ENCODE measurements at places on chromosomes 16 and 17. TPM values are rescaled to one million over a fixed set of nuclear protein-coding genes. Genes with fewer than 3 reads are reported as not detected.

- DNase-seq: peak; percentile 13
- H3K27me3 ChIP-seq: no peaks in the 10 kb centered on the region
- H3K36me3 ChIP-seq: peaks cover 20% of the 10 kb centered on the region
Observed at GRCh38 chr16:1407753-1408152, 6.8 kb downstream of the UNKL start.

DNA sequence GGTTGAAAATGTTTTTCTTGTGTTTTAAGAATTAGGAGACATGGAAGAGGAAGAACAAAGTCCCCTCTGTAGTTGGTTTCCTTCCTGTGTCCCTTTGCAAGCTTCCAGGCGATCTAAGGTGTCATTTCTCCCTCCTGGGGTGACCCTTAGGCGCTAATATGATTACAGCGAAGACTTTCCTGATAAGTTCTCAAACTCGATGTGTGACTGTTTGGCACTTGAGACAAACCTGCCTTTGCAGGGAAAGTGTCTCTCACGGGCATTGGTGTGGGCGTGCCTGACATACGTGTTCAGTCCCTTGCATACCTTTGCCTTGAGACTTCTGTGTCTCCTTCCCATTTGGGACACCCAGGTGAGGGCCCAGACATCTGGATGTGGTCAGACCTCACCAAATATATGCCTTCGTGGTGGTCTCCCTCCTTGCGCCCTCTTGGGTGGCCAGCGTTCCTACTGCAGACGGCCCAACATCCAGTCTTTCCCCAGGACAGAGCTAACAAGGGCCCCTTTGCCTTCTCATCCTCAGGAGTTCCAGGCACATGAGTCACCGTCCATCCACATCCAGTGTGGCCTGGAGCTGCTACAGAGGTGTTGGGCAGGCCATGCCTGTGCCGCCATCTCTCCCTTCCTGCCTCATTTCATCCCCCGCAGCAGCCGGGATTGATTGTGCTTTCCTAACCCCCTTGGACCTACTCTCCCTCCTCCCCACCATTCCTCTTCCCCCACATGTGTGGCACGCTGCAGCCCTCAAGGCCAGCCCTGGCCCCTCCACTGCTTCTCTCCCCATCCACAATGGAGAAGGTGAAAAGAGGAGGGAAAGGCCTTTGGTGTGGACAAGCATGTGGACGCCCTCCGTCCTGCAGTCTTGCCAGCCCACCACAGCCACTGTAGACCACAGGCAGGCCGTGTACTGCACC lies 3.1 kb upstream of the JPT2 start:
- H3K27me3 ChIP-seq: no peaks in the 10 kb centered on the region
- peak overlapping the region; percentile 26 for H3K27ac ChIP-seq
- peak; percentile 79 for DNase-seq
- peaks cover 57% of the 10 kb centered on the region for H3K36me3 ChIP-seq

DNA sequence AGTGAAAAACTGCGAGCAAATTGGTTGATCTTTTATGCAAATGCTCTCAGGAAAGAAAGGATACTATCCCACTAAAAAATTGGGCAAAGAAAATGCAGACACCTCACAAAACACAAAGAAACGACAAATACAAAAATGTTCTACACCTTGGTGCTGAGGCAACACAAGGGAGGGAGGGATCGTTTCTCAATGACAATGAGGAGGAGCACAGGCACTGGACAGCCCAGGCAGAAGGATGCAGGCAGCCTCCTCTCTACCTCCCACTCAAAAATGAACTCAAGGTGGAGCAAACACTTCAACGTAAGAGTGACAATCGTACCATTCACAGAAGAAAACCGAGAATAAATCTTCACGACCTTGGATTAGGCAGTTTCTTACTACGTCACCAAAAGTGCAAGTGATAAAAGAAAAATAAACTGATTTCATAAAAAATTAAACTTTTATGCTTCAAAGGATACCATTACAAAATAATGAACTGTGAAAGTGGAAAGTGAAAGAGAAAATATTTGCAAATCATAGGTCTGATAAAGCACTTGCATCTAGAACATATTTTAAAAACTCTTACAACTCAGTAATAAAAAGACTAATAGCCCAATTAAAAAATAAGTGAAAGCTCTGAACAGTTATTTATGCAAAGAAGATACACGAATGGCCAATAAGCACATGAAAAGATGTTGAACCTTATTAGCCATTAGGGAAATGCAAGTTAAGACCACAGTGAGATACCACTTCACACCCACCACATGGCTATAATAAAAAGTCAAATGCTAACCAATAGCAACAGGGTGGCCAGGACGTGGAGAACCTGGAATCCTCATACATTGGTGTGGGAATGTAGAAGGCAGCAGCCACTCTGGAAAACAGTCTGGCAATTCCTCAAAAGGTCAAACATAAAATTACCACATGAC lies 80.8 kb upstream of the TRAP1 start:
- H3K4me1 ChIP-seq: peaks cover 3% of the 10 kb centered on the region
- no peak for DNase-seq
- no peak overlapping the region for H3K27ac ChIP-seq

GRCh38 chr16:2205104-2205966 lies at the start of gene MLST8:
Gene MLST8, plus strand, starts transcription at chr16:2205454. Its CDS starts 632 bp downstream, at chr16:2206086.
- peak; percentile 80 for DNase-seq
- peaks cover 6% of the 10 kb centered on the region for H3K27me3 ChIP-seq

GRCh38 chr17:48550502-48551213 lies 5.7 kb upstream of the HOXB2 start:
- peaks cover 43% of the 10 kb centered on the region for H3K4me1 ChIP-seq
- DNase-seq: peak; percentile 40

DNA sequence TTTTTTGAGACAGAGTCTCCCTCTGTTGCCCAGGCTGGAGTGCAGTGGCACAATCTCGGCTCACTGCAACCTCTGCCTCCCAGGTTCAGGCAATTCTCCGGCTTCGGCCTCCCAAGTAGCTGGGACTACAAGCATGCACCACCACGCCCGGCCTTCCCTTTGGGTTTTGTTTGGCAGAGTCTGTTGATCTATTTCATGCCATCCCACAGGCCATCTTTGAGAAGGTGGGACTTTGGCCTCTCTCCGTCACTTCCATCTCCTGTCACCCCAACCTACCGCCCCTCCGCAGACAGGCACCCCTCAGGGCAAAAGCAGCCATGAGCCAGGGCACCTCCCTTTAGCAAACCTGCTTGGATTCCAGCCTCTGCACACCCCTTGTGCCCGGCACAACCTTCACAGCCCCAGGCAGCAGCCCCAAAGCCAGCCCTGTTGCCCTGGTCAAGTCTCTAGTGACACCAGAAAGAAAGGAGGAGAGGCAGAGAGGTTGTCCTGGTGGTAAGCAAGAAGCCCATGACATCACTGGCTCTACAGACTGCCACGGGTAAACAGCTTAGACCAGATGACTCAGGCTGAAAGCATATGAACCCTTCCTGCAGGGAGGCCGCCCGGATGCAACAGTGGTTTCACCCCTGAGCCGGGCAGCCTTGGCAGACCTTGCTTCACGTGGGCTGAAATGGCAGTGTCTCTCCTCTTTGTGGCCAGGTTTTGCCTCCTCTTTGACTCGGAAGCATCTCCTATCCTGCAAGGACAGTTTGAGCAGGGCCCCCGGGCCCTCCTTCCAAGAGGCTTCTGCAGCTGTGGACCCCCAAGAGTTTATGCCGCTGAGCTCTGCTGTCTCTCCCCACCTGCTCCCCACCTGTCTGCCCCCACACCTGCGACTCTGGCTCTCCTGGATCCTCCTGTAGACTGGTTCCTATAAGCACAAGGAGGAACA lies 8.1 kb upstream of the TIMP2 start:
- peak; percentile 99 for DNase-seq
- H3K27ac ChIP-seq: peak overlapping the region; percentile 95
- H3K4me3 ChIP-seq: peak overlapping the region; percentile 6
- no peaks in the 10 kb centered on the region for H3K27me3 ChIP-seq

DNA sequence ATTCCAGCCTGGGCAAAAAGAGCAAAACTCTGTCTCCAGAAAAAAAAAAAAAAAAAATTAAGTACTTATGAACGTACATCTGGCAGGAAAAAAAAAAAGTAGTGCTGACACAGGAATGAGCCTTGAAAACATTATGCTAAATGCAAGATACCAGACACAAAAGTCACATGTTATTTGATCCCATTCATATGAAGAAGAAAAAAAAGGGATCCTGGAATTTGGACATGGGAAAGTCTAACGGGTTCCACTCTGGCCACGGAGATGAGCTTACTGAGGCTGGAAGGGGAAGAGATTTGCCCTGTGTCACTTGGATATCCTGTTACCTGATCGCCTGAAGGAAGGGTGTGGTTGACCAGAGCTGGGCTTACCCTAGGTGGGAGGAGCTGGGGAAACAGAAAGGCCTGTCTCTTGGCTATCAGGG lies 251.9 kb downstream of the PARN start:
- H3K4me1 ChIP-seq: peaks cover 6% of the 10 kb centered on the region
- peak; percentile 92 for DNase-seq
- no peaks in the 10 kb centered on the region for H3K27me3 ChIP-seq
- no peaks in the 10 kb centered on the region for H3K36me3 ChIP-seq

- H3K27ac ChIP-seq: peak overlapping the region; percentile 25
- H3K4me3 ChIP-seq: peak overlapping the region; percentile 13
- peaks cover 6% of the 10 kb centered on the region for H3K4me1 ChIP-seq
- H3K27me3 ChIP-seq: no peaks in the 10 kb centered on the region
- DNase-seq: peak; percentile 89
- H3K36me3 ChIP-seq: no peaks in the 10 kb centered on the region
Observed at GRCh38 chr16:80682421-80683070, 121.9 kb downstream of the CDYL2 start.

DNA sequence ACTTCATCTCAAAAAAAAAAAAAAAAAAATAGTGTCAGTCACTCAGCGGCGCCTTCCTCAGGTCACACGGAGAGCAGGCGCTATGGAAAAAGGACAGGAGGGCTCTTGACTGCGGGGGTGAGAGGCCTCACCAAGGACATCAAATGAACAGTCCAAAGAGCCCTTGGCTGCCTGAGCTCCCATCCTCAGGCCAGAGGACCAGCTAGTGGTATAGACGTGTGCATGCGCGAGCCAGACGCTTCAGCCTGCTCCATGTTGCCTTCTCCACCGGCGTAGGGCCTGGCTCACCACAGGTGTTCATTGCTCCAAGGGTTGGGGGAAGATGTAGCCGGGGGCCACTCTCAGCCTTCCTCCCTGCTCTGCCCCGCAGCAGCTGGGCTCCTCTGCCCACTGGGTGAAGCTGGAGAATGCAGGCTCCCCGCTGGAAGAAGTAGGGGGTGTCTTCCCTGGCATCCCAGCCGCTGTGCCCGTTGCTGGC lies 65.8 kb upstream of the PLCG2 start:
- no peak overlapping the region for H3K4me3 ChIP-seq
- no peak for DNase-seq
- H3K36me3 ChIP-seq: peaks cover 13% of the 10 kb centered on the region

DNA sequence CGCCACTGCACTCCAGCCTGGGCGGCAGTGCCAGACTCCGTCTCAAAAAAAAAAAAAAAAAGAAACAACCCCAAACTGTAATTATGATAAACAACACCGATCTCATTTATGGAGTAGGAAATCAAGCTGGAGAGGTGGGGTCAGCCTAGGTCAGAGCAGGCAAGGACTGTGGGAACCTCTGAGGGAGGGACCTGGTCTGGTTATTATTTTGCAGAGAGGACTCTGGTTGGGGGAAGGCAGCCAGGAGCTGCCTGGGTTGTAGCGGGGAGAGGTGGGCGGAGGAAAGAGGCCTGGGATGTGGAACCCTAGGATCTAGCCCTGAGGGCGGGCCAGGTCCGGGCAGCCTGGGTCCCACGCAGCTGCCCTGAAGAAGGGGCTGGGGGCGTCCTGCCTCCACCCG lies 10.9 kb upstream of the HS3ST6 start:
- peaks cover 11% of the 10 kb centered on the region for H3K27me3 ChIP-seq
- no peaks in the 10 kb centered on the region for H3K36me3 ChIP-seq
- no peak for DNase-seq
- H3K4me1 ChIP-seq: no peaks in the 10 kb centered on the region
- H3K27ac ChIP-seq: no peak overlapping the region

TOX3 gene
- not detected for total RNA-seq

HS3ST3B1 gene
- total RNA-seq: 4.3 TPM
